HCT116 (cell line): ENCODE measurements at places on chromosomes 2 and 18. TPM values are rescaled to one million over a fixed set of nuclear protein-coding genes. Genes with fewer than 3 reads are reported as not detected.

- no peaks in the 10 kb centered on the region for H3K36me3 ChIP-seq
- H3K27ac ChIP-seq = no peak overlapping the region
- no peak for DNase-seq
Observed at GRCh38 chr2:48448274-48449061, 81.5 kb upstream of the STON1 start.

DNA sequence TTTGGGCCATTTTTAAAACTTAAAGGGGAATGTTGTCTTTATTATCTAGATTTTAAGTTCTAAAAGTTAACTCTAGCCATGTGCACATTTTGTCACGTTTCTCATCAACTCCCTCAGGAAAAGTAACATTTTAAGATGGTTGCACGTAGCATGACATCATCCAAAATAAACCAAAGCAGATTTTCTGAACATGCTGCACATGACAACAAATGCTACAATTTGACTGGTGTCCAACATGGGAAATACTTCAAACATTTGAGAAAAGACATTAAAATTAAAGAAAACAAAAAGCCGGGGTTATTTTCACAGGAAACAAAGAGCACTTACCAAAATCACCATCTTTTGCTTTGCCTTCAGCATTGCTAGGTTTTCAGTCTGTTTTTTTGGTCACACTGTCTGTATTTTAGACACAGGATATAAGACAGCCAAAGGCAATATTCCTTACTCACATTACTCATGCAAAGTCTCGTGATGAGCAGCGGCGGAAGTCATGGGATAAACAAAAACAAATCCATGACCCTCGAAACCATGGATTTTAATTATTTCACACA lies 51.3 kb upstream of the RND3 start:
- no peak for DNase-seq
- no peak overlapping the region for H3K4me3 ChIP-seq
- H3K27me3 ChIP-seq = no peaks in the 10 kb centered on the region
- H3K27ac ChIP-seq = no peak overlapping the region

DNA sequence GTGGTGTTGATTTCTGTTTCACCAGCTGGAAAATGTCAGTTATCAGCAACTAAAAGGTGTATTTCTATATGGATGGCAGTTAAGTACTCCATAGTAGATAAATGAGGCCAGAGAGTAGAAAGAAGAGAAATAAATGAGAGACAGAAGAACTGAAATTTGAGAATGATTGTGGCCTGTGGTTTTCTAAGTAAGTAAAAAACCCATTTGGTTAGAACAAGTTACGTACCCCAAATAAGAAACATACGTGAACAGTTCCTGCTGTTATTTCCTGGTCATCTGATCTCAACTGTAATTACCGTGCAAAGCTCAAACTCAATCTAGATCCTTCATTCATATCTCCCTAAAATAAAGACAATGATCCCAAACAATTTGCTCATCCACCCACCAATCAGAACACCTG lies 181.3 kb downstream of the PID1 start:
- no peaks in the 10 kb centered on the region for H3K4me1 ChIP-seq
- H3K4me3 ChIP-seq = no peak overlapping the region
- H3K36me3 ChIP-seq = no peaks in the 10 kb centered on the region
- no peak for DNase-seq

Gene SYT4
- not detected for total RNA-seq

Gene GBX2
- total RNA-seq = 5.9 TPM

Gene GPR39
- 5.1 TPM for total RNA-seq

Gene ITPRIPL1
- total RNA-seq = 12.4 TPM

Gene SMYD1
- not detected for total RNA-seq

Gene LRP1B
- total RNA-seq = 0.34 TPM

Gene TCF23
- not detected for total RNA-seq

Gene CD302
- total RNA-seq = 0.15 TPM
